ENCODE measurements at places on chromosomes 2 and 18. TPM values are rescaled to one million over a fixed set of nuclear protein-coding genes. Genes with fewer than 3 reads are reported as not detected.

The ANKRD44 gene
- polyA plus RNA-seq = 8.1 TPM

The FOXI3 gene
- not detected for polyA plus RNA-seq

The RAPGEF4 gene
- 7.8 TPM for polyA plus RNA-seq

The ARL6IP6 gene
- polyA plus RNA-seq = 11.4 TPM

The FBXO15 gene
- 6.2 TPM for polyA plus RNA-seq

The MAL gene
- polyA plus RNA-seq = 12.3 TPM

The SPDYA gene
- 0.10 TPM for polyA plus RNA-seq

The RESP18 gene
- polyA plus RNA-seq = not detected

The INHA gene
- 0.98 TPM for polyA plus RNA-seq

The MERTK gene
- polyA plus RNA-seq = 33.1 TPM

The ZNF385B gene
- polyA plus RNA-seq = 13.5 TPM

The B4GALT6 gene
- 1.2 TPM for polyA plus RNA-seq

The PLEKHH2 gene
- polyA plus RNA-seq = 9.7 TPM

The C1QL2 gene
- polyA plus RNA-seq = 0.03 TPM

The ANKRD53 gene
- polyA plus RNA-seq = 0.69 TPM

The RGPD3 gene
- 0.20 TPM for polyA plus RNA-seq
